ENCODE measurements at places on chromosomes 12 and 14.

GRCh38 chr12:8870586-8870985 is 43.7 kb upstream of the PHC1 start:
- no peak for DNase-seq

DNA sequence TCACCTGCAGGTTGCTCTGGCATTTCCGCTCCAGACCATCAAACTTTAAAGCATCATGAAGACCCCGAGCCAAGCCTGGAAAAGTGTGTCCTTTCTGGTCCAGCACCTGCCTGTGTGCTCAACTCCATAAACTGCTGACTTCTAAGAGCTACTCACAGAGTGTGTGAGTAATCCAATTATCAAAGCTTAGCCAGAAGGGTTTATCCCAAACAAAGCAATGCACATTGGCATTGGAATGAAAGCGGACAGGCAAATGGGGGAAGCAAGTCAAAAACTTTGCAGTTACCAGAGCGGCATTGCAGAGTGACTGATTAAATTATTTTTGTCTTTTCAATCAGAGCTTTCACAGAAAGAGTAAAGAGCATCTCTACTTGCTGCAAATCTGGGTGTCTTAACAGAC is 1262.4 kb upstream of the SEL1L start:
- DNase-seq: no peak

- DNase-seq: no peak
Measured at GRCh38 chr12:130953771-130954543, at the start of gene ADGRD1. Gene ADGRD1, plus strand, starts transcription at chr12:130953907. Its CDS starts 559 bp downstream, at chr12:130954466.

- DNase-seq: no peak
Measured at GRCh38 chr14:32980902-32981501, 42.3 kb downstream of the NPAS3 start.

- DNase-seq: no peak
Measured at GRCh38 chr12:105291531-105291930, 39.0 kb upstream of the C12orf75 start.

DNA sequence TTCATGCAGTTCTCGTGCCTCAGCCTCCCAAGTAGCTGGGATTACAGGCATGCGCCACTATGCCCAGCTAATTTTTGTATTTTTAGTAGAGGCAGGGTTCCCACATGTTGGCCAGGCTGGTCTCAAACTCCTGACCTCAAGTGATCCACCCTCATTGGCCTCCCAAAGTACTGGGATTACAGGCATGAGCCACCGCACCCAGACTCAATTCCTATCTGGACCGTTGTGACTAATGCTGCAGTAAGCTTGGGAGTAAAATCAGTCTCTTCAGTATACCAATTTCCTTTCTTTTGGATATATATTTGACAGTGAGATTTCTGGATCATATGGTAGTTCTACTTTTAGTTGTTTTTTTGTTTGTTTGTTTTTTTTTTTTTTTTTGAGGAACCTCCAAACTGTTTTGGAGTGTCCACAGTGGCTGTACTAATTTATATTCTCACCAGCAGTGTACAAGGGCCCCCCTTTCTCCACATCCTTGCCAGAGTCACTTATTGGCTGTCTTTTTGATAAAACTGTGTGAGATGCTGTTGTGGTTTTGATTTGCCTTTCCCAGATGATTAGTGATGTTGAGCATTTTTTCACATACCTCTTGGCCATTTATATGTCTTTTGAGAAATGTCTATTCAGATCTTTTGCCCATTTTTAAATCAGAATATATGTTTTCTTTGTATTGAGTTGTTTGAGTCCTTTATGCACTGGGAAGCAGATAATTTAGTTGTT is 37.3 kb upstream of the EVL start:
- no peak for DNase-seq

- DNase-seq: no peak
Measured at GRCh38 chr14:68978172-68978911, 760 bp downstream of the ACTN1 start.

- no peak for DNase-seq
Measured at GRCh38 chr12:119749666-119750065, 81.7 kb downstream of the PRKAB1 start.

GRCh38 chr14:96126783-96127271 is 77.8 kb upstream of the BDKRB2 start:
- no peak for DNase-seq

GRCh38 chr12:56713345-56713744 is 11.8 kb downstream of the NACA start:
- DNase-seq: no peak

DNA sequence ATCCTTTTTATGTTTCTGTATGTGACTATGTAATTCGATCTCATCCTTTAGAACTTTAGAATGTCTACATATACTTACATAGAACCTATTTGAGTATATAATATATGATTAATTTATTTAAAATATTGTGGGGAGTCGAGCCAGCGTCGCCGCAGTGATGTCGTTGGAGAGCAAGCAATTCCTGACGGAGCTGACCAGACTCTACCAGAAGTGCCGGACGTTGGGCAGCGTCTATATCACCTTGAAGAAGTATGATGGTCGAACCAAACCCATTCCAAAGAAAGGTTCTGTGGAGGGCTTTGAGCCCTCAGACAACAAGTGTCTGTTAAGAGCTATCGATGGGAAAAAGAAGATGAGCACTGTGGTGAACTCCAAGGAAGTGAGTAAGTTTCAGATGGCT is 6.4 kb upstream of the CD27 start:
- DNase-seq: no peak

- no peak for DNase-seq
Measured at GRCh38 chr12:6605421-6606330, 1.5 kb downstream of the CHD4 start.

DNA sequence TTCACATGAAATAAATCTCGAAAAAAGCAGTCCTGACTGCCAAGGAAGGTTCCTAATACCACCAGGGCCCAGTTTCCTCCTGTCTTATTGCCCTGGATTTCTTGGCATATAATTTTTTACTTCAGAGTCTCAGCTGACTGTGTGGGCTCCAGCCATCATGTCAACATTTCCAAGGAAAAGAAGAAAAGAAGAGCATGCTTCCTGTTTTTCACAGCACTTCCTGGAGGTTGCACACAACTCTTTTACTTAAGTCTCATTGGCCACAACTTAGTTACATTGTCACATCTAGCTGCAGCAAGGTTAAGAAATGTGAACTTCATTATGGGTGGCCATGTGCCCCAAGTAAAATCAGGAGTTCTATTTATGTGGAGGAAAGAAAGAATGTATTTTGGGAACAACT is 24.3 kb downstream of the DACT1 start:
- DNase-seq: no peak

DNA sequence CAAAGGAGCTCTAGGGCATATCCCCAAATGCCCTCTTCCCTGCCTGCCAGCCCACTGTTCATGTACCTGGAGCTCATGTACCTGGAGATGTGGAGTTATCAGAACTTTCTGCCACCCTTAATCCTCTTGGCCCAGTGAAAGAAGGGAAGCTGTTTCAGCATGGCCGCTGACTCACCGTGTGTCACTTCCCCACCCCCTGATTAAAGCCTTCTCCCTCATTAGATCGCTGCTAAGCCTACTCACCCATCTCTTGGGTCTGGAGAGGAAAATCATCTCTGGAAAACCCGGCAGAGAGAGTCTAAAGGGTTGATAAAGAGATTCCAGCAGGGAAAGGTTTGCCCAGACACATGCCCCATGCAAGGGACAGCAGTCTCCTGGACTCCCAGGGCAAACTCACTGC is 4.5 kb upstream of the LTBP2 start:
- no peak for DNase-seq

DNA sequence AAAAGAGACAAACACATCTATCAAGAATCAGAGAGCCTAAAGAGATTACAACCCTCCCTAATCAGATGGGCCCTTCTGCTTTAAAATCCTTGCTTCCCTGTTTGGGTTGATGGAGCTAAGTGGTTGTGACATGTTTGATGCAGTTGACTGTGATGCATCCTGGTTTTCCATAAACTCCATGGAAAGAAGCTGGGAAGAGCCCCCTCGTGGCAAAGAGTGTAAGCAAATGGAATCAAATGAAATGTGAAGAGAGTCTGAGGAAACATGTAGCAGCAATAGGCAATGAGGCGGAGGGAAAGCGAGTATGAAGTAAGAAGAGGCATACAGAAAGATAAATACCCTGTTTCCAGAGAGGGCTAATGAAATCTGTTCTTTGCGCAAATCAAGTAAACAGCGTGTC is 70.4 kb upstream of the SLCO1C1 start:
- DNase-seq: no peak

DNA sequence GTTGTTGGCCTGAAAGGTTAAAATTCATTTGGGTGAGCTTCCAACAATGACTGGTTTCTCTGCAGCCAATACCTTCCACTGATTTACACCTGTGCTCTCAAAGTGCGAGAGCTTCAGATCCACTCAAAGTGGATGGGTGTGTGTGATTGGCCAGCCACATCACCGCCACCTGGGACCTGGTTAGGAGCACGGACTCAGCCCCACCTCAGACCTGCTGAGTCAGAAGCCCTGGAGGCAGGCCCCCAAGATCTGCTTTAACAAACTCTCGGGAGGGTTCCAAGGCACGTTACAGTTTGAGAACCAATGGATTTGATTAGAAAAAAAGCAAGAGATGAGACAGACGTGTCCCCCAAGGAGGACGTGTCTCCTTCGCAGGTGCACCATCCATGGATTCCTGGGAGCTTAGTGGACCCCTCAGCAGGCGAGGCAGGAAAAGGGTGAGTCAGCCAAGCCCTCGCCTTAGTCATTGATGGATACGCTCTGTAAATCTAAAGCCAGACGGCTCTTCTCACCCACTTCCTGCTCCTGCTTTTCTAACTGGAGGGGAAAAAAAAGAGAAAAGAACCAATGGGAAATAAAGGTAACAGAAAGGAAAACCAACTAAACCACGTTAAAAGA is 24.5 kb downstream of the FZD10 start:
- DNase-seq: no peak

DNA sequence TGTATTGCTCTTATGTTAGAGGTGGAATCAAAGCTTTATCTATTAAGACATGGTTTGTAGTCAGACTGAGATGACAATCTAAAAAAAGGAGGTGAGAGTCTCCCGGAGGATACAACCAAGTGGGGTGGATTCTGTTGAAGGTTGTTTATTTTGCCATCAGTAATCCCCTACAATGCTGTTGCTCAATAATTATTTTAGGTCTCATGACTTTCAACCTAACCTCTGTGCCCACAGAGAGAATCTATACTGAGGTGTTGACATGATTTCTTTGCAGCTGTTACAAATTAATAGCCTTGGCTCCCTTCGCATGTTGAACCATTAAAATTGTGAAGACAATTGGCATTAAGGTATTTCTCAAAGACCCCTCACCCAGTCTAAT is 28.7 kb upstream of the FOS start:
- DNase-seq: no peak

DNA sequence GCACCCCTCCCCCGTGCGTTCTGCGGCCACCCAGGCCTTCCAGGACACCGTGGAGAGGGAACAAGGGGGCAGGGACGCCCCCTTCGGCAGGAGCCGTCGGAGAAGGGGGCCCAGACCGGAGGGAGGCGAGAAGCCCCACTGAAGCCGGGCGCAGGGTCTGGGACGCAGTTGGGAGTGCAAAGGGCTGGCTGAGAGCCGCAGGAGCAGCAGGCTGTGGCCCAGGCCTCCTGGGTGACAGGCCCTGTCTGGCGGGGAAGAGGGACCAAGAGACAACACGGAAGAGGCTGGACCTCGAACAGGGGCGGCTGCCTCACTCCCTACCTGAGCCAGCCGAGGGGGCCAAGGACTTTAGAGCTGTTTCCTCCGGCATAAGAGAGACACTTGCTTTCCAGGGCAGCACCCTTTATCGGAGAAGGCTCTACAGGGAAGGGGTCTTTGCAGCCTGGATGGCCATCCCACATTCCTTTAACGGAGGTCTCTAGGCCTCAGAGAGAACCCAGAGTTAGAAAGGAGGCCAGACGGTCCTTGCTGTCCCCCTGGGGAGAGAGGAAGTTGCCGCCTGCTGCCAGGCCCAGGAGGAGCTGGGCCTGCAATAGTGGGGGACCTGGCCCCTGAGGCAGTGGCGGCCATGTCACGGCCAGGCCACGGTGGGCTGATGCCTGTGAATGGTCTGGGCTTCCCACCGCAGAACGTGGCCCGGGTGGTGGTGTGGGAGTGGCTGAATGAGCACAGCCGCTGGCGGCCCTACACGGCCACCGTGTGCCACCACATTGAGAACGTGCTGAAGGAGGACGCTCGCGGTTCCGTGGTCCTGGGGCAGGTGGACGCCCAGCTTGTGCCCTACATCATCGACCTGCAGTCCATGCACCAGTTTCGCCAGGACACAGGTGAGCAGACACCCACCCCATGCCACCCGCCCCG is 1.3 kb downstream of the DTX1 start:
- DNase-seq: no peak

DNA sequence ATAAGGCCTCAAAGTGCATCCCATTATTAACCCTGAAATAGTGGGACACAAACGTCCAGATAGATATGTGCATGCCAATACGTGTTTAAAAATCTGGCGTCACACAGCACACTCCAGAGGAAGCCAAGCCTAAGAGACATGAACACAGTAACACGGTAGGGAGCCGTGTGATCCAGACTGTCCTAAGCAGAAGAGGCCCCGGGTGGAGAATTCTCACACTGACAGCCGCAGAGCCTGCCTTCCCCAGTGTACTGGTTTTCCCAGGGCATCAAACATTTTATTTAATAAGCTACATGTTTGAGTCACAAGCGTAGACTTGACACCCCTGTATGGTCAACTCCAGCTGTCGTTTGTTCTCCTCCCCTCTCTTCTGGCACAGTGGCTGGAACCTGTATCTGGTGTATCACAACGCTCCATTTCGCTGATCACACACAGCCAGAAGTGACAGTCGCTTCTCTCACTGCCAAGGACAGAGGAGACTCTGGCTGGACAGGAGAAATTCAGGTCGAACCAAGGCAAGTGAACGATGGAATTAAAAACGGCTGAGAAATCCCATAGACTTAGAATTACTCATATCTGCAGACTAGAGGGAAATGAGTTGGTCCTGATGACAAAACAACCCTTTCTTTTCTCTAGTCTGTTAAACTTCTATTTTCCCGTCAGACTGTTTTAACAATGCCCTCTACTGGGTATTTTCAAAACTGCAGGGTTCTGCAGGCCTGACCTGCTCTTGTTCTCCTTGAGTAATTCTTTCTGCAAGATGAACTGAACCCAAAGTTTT is 359.9 kb downstream of the RGS6 start:
- DNase-seq: peak; percentile 19

DNA sequence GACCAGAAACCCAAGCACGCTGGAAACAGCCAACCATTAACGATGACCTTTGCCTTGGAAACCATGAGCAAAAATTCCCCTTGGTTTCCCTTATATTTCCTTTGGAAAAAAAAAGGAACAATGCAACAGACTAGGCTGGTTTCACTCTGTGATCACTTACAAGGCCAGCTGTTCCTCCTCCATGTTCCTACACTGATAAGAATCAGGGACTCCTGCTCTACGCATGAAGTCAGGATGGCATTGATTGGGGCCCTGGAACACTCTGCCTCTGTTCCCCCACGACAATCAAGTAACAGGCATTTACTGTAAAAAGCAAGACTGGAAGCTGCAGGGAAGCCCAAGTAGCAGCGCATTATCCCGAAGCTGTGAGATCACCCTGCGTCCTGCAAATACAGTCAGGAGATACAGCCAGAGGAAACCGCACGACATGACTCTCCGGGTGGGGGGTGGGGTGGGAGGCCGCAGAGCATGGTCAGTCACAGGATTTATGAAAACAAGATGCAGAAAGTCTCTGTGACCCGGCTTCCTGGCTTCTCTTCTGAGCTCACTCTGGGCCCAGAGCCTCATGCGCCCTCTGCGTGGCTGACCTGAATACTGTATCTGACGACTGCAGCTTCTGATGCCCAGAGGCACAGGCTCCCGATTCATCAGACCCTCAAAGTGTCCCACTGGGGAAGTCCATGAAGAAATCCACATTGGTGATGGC is 31.1 kb downstream of the SSH1 start:
- DNase-seq: no peak
